ENCODE measurements at places on chromosomes 13 and 19.

DNA sequence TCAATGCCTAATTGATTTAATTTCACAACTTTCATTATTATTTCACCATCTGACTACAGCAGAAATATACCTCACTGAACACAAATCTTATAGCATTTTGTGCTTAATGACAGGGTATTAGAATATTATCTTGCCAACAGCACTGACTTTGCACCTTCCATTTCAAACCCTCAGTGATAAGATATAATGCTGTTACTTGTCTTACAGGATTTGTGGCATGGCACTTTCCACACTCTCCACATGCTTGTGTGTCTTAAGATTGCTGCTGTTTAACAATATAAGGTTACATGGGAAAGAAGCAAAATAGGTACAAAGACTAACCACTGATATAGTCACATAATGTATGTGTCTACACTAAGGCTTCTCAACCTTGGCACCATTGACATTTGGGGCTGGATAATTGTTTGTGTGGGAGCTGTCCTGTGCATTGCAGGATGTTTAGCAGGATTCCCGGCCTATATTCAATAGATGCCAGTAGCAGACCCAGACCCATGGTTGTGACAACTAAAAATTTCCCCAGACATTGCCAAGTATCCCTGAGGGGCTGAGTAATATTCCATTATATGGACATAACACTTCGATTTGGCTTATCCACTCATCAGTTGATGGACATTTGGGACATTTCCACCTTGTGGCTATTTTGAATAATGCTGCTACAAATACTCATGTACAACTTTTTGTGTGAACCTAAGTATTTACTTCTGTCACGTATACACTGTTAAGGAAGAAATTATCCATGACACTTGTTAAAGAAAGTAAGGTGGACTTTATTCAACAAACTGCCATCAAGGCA is 5.7 kb upstream of the DIAPH3 start:
- no peak for DNase-seq

DNA sequence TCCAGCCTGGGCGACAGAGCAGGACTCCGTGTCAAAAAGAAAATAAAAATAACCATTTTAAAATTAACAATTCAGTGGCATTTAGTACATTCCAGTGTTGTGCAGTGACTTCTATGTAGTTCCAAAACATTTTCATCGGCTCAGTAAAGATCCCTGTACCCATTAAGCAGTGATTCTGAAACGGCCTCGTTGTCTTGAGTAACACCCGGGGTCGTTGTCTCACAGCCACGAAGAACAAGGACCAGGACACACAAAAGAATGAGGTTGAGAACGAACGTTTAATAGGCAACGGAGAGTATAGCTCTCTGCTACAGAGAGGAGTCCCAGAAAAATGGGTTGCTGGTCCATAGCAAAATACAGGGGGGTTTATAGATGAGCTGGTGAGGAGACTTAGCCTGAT is 2.4 kb upstream of the TMED1 start:
- DNase-seq: no peak

DNA sequence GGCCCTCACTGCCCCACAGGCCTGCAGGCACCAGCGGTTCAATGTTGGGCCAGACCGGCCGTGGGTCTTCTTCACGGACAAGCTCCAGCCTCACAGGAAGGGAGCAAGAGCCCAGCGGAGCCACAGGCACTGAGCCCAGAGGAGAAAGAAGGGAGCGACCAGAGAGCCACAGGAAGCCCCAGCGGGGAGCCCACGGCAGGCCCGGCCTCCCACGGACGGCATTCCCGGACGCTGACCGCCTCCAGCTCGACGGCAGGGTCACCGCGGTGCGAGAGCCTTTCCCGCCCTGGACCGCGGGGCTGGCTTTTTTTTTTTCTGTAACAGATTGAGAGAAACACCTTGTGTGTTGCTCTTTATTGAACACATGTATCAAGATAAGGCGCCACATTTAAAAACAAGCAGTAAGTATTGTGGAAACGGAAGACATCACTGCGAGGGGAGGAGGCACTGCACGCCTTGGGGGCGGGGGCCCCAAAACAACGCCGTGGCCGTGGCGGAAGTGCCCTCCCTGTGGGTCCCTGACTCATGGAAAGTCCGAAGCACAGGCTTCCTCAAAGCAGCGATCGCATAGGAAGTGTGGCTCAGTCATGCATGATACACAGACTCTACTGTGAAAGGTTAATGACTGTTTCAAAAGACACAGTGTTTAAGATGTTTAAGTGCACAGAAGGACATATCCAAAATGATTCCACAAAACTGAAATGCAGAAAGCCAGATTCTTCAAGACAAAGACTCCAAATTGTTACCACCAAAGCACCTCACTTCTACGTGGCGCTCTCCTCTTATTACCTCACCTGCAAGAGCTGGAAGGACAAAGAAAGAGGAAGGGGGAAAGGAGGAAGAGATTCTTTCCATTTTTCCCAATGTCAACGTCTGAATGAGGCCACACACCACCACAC is 3.5 kb downstream of the RASA3 start:
- DNase-seq: peak; percentile 82

DNA sequence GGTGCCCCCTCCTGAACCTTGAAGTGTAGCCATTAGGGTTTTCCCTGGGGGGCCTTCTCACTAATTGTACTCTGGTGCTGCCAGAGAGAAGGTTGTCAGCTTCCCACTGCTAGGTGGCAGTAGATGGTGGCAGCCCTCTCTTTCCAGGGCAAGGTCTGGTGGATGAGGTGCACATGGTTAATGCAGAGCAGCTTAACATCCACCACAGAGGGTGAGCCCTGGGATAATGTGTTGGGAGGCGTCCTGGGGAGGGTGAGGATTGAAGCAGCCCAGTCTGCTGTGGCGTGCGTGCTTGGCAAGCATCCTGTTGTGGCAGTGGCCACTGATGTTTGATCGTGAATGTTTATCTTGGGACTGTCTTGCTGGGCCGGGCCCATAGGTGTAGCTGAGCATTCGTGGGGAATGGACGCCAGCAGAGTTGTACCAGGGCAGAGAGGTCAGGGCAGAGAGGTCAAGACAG is 5.8 kb downstream of the EGLN2 start:
- DNase-seq: no peak

DNA sequence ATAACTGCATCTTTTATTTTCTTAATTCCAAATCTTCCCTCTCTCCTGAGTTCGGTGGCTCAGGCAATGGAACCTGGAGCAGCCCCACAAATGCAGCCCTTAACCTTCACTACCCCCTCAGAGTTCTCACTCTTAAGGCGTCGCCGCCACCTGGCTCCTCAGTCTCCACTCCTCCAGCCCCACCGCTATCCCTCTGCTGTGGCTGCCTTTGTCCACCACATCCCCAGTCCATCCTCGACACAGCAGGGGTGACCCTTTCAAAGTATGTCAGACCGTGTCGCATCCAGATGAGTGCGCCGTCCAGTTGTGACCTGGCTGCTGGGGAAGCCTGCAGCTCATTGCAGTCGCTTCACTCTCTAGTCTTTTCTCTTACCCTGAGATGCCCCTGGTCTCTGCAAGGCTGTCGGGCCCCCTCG is 1.0 kb downstream of the SPPL2B start:
- DNase-seq: no peak

GRCh38 chr13:44229371-44230030 is 144.1 kb upstream of the SERP2 start:
- no peak for DNase-seq

DNA sequence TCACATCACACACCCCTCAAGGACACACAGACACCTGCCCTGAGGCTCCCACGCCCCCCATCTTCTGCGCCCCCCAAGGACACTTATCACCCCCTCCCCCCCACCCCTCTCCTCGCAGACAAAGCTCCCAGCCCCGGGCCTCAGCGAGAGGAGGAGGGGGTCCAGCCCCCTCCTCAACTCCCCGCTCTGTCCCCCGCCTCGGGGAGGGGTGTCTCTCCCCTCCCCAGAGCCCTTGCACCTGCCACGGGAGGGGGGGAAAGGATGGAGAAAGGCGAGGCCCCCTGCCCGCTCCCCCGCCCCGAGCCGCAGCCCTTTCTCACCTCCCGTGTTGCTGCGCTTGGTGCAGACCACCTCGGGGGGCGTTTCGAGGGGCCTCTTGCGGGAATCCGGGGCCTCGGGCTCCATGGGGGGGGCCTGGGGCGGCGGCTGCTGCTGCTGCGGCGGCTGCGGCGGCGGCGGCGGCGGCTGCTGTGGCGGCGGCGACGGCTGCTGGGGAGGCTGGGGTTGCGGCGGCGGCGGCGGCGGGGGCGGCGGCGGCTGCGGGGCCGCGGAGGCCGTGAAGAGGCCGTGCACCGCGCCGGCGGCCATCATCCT is 621 bp downstream of the NOVA2 start:
- no peak for DNase-seq

DNA sequence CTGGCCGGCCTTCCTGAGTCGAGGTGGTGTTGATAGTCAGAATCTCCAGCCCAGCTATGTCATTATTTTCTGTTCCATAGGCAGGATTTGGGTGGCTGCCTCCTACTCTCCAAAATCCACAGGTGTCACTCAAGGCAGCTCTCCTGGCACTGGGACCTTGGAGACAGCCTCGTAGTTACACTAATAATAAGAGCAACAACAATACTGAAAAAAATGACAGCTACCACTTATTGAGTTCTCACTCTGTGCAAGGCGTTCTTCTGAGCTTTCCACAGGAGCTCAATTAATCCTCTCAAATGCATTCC is 12.2 kb upstream of the KLK12 start:
- no peak for DNase-seq

DNA sequence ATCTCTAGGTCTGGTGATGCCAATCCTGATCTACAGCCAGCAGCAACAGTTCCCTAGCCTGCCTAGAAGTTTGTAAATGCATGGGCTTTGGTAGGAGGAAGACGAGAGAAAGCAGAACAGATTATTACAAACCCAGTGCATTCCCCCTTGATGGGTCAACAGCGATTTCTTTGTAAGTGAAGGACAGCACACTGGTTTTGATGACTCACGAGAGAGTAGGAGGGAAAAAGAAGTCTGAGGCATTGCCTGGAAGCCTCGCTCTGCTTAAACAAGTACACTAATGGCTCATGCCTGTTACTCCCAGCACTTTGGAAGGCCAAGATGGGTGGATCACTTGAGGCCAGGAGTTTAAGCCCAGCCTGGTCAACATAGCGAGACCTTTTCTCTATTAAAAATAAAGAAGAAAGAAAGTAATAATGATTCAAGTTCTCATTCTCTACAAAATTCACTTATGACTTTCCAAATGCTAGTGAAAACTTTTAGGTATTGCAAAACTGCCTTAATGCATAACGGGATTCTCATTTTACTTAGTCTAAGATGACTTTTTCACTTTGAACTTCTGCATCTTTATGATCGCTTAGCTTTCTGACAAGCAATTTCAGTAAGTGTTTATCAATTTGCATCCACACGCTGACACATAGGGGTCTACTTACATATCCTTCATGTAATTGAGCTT is 47.7 kb upstream of the USPL1 start:
- peak; percentile 84 for DNase-seq

- no peak for DNase-seq
These were observed 431 bp downstream of the GYS1 start for GRCh38 chr19:48992581-48993174.

- no peak for DNase-seq
These were observed 278.3 kb downstream of the TEX29 start for GRCh38 chr13:111598747-111599146.

DNA sequence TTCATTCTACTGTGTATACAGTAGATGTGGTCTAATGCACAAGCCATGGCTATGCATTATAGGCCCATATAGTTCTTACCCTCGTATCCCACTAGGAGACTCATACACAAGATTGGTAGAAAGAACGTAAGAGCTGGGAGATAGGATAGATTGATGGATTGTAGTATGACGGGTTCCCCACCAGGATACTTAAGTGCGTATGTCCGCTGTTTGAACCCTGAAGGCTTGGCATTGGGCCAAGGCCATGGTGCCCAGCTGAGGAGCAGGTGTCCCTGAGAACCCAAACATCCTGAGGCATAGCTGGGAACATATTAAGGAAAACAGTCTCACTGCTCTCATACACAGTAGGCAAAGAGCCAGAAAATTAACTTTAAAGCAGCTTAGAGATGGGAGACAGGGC is 617.5 kb upstream of the KLF12 start:
- DNase-seq: no peak

GRCh38 chr19:5031231-5032100 is 62.6 kb downstream of the KDM4B start:
- peak; percentile 62 for DNase-seq

GRCh38 chr19:38015216-38015615 is 108.2 kb downstream of the SIPA1L3 start:
- DNase-seq: peak; percentile 45

GRCh38 chr19:35153701-35154524 is 622 bp upstream of the FXYD5 start:
- no peak for DNase-seq

GRCh38 chr19:10432736-10433130 is 12.4 kb downstream of the PDE4A start:
- no peak for DNase-seq

GRCh38 chr13:98541701-98542203 is 35.2 kb downstream of the STK24 start:
- DNase-seq: no peak

GRCh38 chr13:108060111-108060510 is 155.2 kb downstream of the LIG4 start:
- no peak for DNase-seq

DNA sequence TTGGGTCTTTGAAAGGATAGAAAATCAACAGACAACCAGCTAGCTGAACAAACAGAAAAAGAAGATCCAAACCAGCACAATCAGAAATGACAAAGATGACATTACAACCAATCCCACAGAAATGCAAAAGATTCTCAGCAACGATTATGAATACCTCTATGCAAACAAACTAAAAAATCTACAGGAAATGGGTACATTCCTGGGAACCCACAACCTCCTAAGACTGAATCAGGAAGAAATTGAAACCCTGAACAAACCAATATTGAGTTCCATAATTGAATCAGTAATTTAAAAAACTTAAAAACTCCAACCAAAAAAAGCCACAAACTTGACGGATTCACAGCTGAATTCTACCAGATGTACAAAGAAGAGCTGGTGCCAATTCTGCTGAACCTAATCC is 20.9 kb upstream of the C1QTNF9B start:
- no peak for DNase-seq

DNA sequence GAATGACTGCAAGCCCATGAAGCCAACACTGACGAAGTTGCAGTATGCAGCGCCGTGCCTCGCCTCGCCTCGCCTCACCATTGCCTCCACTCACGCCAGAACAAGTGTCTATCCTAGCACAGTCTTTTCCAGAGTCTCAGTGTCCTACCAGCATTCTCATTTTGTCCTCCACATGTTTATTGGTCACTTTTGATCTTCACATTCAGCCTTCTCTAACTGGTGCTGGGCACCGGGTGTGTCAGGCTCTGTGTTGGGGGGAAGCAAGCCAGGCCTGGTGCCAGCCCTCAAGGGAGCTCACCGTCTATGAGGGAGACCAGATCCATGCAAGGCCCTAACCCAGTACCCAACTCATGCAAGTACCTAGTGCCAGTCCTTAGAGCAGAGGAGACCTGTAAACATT is 69.7 kb upstream of the GPR183 start:
- DNase-seq: no peak

- DNase-seq: no peak
These were observed 3.7 kb upstream of the PEX11G start for GRCh38 chr19:7492558-7492957.

- no peak for DNase-seq
These were observed 15.1 kb upstream of the PDX1 start for GRCh38 chr13:27904719-27905118.

GRCh38 chr13:43115141-43115540 is 91.8 kb downstream of the DNAJC15 start:
- DNase-seq: no peak

All from RCC 7860 (cell line).